ENCODE measurements at places on chromosomes 3 and 15. TPM values are rescaled to one million over a fixed set of nuclear protein-coding genes. Genes with fewer than 3 reads are reported as not detected.

GRCh38 chr3:58254144-58254543 is 16.6 kb downstream of the ABHD6 start:
- DNase-seq, result no peak

- no peak for DNase-seq
These were observed 23.1 kb downstream of the CCDC33 start for GRCh38 chr15:74259292-74259648.

MME gene
- total RNA-seq, result 186 TPM

DNA sequence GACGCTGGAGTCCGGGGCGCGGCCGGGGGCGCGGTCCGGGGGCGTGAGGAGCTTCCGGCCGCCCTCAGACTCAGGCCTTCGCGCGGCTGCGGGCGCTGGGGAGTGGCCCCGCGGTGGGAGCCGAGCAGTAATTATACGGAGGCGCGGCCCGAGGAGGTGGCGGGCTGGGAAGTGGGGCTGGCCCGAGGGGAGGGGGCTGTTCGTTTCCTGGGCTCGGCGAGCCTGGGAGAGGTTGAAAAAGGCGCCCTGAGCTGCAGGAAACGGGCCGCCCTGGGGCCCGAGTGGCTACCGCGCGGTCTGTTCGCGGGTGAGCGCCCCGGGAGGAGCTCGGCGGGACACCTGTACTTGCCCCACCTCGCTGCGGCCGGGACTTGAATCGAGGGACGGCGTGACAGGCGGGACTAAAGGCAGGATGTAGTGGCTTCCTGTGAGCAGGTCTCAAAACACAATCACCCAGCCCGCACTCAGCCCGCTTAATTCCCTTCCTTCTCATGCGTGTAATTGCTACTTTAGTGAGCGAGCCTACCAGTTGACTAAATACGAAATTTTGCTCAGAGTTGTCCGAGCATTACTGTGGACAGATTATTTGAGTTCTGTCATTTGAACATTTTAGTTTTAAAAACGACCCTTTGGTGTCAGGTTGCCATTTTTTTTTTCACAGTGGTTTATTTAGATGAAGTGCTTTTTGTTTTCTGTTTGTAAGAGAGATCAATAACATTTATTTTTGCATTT is 860 bp downstream of the RASA2 start:
- peak; percentile 82 for DNase-seq

GRCh38 chr3:172087198-172087597 is 47.8 kb downstream of the FNDC3B start:
- DNase-seq, result no peak

- peak; percentile 90 for DNase-seq
These were observed 4.9 kb downstream of the MON1A start for GRCh38 chr3:49924683-49925082.

DNA sequence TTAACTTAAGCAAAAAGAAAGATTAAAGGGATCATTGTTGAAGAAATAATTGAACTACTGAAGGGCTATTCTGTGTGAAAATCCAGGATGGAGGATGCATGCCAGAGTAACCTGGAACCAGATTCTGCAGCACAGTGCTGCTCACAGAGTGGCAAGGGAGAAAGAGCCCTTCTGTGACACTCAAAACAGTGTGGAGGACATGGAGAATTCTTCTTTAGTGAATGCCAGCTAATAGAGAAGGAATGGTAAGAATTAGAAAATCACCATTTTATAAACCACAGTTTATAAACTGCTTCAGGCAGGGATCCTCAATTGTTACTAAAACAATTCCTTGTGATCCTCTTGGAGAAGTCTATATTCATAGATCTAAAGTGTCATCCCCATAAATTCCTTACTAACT is 70.4 kb upstream of the ARHGEF26 start:
- DNase-seq, result peak; percentile 4

DNA sequence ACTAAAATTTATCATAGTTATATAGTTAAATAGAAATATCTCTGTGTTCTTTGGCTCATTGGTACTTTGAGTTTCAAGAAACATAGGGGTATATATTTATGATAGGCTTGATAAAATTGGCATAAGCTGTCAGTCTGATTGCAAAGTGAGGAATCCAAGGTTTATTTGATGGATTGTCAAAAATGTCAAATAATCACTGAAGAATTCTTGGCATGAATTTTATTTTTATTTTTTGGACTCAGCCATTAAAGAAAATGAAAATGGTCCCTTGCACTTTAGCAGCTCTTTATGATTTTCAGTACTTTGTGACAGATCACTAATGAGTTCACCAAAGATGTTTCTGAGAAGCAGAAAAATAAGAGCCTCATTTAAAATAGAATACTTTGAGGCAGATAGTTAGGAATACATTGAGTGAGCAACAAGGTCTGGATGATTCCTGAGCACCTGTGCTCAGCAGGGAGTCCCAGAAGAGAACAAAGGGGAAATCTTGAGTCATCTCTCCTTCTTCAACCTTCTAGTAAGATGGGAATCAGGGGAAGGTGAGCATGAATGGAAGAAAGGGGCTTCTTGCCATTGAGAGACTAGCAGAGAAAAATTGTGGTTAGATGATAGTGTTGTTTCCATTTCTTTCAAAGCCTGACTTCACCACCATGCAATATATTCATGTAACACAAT is 85.3 kb upstream of the VEPH1 start:
- no peak for DNase-seq

PTH1R gene
- 2.6 TPM for total RNA-seq

DNA sequence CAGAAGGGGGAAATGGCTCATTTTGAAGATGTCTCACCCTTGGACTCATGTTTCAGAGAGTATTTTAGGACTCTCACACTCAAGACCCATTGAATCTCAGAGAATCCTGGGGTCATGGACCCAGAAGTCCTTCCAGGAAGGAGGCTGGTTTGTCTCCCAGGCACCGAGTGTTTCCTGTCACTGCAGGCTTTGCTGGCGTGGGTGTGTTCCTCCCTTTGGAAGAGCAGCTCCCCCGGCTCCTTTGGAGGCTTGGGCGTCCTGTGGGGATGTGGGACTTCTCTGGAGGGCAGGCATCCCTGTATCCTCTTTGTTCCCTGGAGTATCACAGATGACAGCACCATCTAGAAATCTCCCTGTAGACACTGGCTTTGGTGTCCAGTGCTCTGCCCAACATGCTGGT is 40.0 kb downstream of the DNAH1 start:
- DNase-seq, result no peak

DNA sequence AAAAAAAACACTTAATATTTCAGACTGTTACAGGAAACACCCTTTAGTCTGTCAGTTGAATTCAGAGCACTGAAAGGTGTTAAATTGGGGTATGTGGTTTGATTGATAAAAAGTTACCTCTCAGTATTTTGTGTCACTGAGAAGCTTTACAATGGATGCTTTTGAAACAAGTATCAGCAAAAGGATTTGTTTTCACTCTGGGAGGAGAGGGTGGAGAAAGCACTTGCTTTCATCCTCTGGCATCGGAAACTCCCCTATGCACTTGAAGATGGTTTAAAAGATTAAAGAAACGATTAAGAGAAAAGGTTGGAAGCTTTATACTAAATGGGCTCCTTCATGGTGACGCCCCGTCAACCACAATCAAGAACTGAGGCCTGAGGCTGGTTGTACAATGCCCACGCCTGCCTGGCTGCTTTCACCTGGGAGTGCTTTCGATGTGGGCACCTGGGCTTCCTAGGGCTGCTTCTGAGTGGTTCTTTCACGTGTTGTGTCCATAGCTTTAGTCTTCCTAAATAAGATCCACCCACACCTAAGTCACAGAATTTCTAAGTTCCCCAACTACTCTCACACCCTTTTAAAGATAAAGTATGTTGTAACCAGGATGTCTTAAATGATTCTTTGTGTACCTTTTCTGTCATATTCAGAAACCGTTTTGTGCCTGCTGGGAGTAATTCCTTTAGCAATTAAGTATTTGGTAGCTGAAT is 17.9 kb downstream of the TMEM43 start:
- DNase-seq, result no peak

- DNase-seq, result no peak
These were observed 6.3 kb upstream of the HEXA start for GRCh38 chr15:72382146-72382545.

CEP152 gene
- total RNA-seq, result 14.5 TPM

DNA sequence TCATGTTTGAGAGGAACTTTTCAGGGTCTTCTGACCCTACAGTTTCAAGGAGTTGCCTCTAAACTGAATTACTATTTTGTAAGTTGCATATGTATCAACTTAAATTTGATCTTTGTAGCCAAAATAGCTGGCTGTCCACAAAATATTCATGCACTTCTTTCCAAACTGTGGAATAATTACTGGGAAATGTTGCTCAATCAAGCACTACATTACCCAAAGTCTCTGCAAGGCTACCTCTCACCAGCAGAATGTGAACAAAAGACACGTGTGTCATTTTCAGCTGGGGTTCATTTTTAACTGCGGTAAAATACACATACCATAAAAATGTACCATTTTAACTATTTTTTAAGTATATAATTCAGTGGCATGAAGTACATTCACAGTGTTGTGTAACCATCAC is 320.4 kb downstream of the CTNNB1 start:
- no peak for DNase-seq

DNA sequence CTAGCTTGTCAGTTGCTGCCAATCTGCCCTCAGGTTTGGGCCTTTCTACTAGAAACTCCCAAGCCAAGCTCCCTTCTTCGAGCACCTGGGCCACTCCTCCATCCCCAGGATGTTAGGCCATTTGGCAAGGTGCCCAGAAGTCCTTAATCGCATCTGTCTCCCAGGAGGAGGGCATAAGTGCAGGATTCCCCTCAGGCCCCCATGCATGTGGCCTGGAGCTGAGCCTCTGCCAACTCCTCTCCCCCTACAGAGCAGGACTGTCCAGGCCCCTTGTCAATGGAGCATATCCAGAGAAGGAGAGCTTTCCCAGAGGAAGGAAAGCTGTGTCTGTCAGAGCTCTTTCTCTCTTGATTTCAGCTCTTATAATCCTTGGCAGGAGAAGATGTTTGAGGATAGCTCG is 182.6 kb upstream of the ROPN1 start:
- DNase-seq, result peak; percentile 17

DNA sequence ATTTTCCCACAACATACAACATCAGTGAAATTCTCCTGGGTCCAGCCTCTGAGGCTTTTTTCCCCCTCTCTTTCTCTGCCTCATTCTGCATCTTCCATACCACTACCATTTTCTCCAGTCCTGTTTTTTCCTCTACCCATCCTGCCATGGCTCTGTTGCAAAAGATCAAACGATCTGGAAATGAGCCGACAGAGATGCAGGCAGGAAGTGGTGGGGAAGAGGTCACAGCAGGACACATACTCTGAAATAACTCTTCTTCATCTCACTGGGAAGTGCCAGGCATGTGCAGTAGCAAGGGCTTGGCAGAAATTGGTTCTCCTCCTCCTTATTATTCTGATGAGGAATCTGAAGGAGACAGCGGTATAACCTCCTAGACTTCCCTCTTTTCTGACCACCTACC is 114.3 kb downstream of the CORO2B start:
- DNase-seq, result peak; percentile 57

C3orf22 gene
- not detected for total RNA-seq

- no peak for DNase-seq
These were observed 149.7 kb upstream of the SYNPR start for GRCh38 chr3:63128380-63128779.

RASGRP1 gene
- total RNA-seq, result 0.53 TPM

TTC21A gene
- 0.69 TPM for total RNA-seq

DNA sequence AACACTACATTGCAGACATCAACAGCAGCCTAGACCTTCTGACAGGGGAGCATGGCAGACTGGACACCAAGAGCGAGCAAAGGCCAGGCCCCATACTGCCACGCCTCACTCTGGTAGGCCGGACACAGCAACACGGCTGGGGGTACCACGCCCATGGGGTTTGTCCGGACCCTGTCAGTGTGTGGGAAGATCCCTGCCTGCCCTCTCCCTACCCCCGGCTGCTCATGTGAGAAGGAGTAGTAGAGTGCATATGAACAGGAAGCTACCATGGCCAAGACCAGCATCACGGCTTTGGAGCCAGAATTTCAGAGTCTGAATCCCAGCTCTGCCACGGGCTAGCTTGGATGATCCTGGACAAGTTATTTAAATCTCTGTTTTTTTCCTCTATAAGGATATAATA is 27.9 kb downstream of the ALDH1L1 start:
- no peak for DNase-seq

DNA sequence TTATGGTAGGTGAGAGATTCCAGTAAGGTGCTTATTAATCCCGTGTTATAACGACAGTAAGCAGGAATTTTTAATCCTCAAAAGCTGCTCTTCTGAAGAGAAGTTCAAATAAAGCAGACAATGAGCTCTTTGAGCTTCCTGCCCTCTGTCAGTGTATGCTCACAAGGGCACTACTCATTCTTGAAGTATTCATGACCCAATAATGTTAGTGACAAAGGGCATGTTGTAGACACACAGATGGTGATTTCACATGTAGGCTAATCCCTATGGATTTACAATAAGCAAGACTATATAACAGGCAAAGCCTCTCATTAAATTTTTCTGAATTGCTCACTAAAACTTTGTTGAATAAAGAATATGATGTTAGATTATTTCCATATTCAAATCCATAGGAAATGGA is 578.6 kb downstream of the RSL24D1 start:
- DNase-seq, result peak; percentile 58

UMPS gene
- total RNA-seq, result 118 TPM

DNA sequence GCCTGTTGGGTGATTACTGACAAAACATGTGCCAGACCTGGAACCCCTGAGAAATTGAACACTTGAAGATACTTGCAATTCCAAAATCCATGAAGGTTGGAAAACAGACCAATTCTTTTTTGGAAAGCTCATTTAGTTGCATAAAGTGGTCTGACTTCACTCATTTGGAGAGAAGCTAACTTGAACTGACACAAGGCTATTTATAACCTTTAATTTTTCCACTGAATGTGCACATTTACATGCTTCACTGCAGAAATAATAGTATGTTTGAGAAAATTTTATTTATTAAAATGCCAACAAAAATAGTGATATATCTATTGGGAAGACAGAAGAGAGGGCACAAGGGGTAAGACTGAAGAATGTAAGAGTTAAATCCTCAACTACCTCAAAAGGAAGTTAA is 92.1 kb downstream of the MOBP start:
- DNase-seq, result no peak

DNA sequence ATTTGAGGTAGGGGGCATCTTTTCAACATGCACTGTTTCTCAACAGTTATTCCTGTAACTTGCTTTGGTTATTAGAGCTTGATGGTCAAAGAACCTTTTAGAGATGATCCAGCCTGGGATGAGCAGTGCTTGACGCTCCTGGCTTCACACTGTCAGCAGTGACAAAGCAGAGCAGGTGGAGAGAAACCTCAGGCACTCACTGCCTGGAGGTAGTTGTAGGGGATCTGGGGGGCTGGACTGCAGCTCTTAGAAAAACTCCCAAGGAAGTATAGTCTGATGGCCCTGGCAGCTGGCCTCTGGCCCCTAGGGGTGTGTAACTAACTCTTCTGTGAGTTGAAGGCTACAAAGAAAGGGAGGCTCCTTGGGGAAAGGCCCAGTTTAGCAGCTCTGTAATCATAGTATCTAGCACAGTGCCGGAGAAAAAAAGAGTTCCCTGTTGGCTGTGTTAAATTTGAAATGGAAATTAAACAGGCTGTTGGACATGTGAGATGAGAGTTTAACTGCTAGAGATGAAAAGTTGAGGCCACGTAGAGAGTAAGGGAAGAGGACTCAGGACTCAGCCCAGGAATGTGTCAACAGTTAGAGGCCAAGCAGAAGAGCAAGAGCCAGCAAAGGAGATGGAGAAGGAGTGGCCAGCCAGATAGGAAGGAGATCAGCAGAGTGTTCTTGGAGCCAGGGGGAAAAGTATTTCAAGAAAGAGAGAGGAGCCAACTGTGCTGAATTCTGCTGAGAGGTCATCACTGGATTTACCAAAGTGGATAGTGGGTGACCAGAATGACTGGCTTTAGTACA is 14.2 kb downstream of the OXNAD1 start:
- no peak for DNase-seq

- DNase-seq, result peak; percentile 93
These were observed 149.6 kb downstream of the MAGI1 start for GRCh38 chr3:65888980-65889706.
